Stimulated activated CD4-positive, alpha-beta T cell treated with anti-CD3 and anti-CD28 coated beads, TNF-alpha, amount 100 ng/mL, for 1 hour (primary cell): ENCODE measurements at places on chromosomes 12 and 14.

DNA sequence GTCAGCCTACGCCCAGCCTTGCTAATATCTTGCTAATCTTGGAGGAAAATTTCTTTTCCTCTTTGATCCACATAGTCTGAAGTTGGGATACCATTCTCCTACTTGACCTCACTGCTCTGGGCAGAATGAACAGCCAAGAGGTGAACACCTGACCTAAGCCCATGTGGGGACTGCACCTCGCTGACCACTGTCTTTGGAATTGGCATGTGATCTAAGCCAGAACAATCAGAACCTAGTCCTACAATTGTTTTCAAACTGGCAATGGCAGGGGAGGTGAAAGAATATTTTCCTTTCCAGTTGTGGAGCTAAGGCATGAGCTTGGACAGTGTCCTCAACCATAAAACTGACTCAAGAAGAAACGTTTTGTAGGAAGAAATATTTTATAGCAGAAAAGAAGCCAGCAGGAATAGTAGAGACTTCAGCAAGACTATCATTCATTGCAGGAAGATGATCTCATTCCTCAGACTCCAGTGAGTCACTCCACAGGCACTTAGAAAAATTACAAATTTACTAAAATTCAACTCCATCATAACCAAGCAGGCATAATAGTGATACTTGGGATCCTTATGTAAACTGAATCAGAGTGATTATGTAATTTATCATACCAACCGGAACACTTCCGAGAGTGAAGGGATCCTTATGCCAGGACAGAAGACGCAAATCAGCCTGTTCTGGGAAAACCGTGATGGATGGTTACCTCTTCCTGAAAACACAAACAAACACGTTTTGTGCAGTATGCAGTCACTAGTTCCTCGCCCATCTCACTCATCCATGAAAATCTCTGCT lies 14.7 kb downstream of the PTPRO start:
- no peak for DNase-seq

- DNase-seq: no peak
These were observed 70.3 kb downstream of the CAPZA3 start for GRCh38 chr12:18808221-18808620.

GRCh38 chr14:54929556-54929955 lies 26.9 kb upstream of the GCH1 start:
- no peak for DNase-seq

- no peak for DNase-seq
These were observed 88.8 kb downstream of the SINHCAF start for GRCh38 chr12:31236998-31237637.

- DNase-seq: no peak
These were observed 14.8 kb downstream of the SMUG1 start for GRCh38 chr12:54173906-54174471.

GRCh38 chr12:55737581-55738122 lies 5.3 kb upstream of the GDF11 start:
- no peak for DNase-seq

DNA sequence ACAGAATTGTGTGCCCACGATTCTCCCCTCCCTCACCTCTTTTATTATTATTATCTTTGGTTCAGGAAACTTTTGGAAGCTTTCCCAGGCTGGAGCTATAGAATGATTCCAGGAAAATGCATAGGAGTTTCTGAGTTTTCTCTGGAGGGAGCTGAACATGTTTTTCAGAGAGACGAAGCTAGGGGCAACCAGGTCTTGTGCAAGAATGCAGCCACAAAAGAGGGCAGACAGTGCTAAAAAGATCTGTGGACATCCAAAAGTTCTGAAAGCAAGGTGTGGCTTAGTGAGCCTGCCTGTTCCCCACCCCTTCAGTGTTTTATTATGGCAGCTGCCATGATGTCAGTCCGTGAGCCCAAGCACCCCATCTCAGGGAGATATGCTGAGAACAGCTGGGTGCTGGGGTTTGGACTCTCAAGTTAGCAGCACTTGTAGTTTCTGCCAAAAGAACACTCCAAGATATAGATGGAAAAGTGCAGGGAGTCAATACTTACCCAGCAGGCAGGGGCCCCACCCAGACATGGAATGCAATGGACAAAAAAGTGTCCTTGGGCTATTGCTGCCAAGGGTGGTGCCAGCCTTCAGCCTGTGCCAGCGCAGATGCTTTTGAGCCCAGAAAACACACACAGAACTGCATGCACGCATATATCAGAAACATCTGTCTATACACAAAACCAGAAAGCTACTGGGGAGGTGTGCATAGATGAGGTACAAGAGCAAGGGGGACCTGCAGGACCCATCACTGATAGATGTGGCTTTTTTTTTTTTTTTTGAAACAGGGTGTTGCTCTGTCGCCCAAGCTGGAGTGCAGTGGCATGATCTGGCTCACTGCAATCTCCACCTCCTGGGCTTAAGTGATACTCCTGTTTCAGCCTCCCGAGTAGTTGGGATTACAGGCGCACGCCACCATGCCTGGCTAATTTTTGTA lies 17.0 kb upstream of the IRF2BPL start:
- DNase-seq: no peak

GRCh38 chr12:94670075-94670474 lies 19.7 kb upstream of the TMCC3 start:
- DNase-seq: no peak

DNA sequence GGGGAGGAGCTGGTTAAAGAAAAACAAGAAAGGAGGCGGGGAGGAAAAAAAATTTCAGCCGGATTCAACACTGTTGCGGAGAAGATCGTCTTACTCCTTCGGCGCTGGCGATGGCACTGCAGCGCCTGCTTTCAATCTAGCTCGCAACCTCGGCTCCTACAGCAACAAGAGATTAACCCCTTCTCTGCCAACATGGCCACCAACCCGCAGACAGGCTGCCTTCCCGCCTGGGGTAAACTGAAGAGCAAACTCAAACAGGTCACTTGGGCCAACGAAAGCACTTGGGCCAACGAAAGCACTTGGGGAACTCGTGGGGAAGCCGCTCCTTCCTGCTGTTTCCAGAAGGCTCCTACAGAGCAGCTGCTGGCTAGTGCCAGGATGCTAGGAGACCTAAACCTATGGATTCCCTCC lies 73.7 kb downstream of the CIT start:
- no peak for DNase-seq

GRCh38 chr12:15602051-15602672 lies 187.0 kb downstream of the EPS8 start:
- no peak for DNase-seq
